ENCODE measurements at places on chromosomes 2 and 18.

GRCh38 chr2:66525606-66526005, 90.7 kb downstream of the MEIS1 start:
- no peak for DNase-seq

- DNase-seq, result no peak
Measured at GRCh38 chr18:48795696-48796095, 155.1 kb downstream of the SMAD7 start.

- DNase-seq, result no peak
Measured at GRCh38 chr18:63096327-63096874, 223.2 kb downstream of the BCL2 start.

DNA sequence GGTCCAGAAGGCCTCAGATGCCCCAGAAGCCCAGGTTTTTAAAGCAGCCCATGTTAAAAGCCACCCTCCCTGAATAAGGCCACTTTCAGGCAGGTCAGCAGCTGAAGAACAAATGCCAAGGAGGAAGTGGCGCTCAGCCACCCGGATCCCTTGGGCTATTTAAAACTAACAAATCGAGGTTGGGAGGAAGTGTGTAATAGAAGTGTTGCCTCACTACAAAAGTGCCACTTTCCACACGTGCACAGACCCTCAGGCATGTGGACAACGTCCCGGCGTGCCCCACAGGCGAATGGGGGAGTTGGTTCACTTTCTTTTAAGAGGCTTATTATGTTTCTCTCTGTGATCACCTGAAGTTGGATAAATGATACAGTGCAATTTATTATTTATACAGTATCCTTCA, 173.8 kb upstream of the SALL3 start:
- DNase-seq, result no peak

DNA sequence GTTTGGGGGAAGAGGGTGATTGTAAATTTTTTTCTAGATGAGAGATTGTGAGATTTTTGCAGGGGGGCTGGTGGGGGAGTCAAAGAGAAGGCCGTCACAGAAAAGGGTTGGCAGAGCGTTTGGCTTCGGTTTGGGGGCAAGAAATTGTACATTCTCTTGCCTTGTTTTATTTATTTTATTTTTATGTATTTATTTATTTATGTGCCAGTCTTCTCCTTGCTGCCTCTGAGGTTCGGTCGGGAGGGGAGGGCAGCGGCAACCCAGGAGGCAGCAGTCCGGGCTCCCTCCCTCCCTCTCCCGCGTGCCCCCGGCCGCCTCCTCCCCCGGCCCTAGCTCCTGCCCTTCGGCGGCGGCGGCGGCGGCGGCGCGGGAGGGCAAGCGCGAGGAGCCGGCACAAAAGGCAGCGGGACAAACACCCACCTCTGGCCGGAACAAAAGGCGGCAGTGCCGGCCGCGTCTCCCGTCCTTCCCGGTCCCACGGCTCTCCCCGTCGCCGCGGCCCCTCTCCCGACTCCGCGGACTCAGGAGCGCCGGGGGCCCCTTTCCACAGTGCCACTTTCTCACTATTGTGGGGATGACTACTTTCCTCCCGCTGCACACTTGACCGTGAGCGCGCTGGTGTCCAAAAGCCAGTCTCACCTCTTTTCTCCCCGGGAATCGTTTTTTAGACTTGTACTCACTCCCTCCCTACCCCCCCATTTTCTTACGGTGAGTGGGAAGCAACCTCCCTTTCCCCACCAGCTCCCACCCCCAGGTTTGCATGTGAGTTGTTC, 1.2 kb downstream of the BCL11A start:
- no peak for DNase-seq

GRCh38 chr18:11943551-11943950, 35.4 kb upstream of the MPPE1 start:
- no peak for DNase-seq

- DNase-seq, result no peak
Measured at GRCh38 chr2:166357068-166357949, 18.4 kb downstream of the SCN9A start.

DNA sequence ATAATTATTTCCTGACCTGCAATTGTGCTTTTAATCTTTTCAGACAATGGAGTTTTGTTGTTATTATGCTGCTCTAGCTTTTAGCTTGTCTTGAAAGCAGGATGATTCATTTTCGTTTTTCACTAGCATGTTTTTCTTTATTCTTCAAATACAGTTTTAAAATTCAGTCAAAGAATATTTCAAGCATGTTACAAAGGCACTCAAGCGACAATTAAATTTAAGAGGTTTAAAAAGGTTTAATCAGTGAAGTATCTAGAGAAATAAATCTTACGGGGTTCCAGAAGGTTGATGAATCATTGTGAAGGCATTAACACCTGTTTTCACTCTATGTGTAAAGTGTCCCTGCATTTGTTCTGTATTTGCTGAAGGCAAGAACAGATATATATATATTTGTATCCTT, 390.7 kb upstream of the TMEFF2 start:
- DNase-seq, result no peak

DNA sequence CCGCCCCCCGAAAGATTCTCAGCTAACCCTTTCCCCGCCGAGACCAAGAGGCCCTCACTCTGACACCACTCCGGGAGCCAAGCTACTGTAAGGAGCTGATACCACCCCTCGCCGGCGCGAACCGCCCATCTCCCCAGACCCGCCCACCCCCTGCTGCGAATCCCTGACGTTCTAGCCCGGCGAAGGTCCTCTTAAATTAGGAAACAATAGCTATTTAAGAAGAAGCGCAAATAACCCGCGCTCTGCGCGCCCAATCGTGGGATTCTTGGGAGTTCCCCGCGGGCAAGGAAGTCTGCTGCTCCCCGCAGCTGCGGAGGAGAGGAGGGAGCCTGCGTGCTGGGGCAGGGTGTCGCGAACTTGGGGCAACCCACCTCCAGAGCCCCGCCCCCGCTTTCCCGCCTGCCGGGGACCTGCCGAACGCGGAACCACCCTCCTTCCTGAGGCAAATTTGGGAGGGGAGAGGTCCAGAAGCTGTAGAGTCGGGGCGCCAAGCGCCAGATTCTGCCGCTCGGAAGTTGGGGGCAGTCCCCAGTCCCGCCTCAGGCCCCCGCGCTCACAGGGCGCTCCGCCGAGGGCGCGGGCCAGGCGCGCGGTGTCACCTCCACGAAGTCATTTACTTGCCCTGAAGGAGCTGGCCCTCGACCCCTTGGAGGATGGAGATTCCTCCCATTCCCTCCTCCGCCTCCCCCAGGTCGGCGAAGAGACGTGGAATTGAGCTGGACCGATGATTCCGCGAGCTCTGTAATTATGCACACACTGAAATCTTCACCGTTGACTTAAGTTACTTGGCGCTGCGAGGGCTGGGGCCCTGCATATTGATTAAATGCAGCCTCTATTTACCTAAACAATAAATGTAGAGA, 8.4 kb upstream of the SP9 start:
- DNase-seq, result no peak

- no peak for DNase-seq
Measured at GRCh38 chr18:25433590-25433989, 81.6 kb upstream of the ZNF521 start.

- DNase-seq, result no peak
Measured at GRCh38 chr18:7523772-7524171, 43.3 kb upstream of the PTPRM start.

DNA sequence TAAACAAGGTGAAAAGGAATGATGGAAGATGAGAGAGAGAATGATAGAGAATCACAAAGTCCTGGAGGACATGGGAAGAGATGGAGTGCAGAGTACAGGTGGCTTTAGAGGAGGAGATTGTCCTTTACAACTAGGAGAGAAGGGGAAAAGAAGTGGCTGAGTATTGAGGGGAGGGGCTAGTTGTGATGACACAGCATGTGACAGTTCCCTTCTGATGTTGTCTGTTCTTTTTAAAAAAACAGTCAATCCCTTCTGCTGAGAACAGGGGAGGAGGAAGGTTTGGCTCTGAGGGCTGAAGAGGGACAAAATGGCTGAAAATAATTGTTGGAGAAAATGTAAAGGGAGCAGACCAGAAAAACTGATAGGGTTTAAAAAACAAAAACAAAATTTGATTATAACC, 44.0 kb downstream of the STEAP3 start:
- DNase-seq, result no peak

GRCh38 chr18:49273241-49273880, 187.1 kb downstream of the DYM start:
- DNase-seq, result no peak

GRCh38 chr2:48228345-48228684, 301.6 kb upstream of the STON1 start:
- DNase-seq, result no peak

DNA sequence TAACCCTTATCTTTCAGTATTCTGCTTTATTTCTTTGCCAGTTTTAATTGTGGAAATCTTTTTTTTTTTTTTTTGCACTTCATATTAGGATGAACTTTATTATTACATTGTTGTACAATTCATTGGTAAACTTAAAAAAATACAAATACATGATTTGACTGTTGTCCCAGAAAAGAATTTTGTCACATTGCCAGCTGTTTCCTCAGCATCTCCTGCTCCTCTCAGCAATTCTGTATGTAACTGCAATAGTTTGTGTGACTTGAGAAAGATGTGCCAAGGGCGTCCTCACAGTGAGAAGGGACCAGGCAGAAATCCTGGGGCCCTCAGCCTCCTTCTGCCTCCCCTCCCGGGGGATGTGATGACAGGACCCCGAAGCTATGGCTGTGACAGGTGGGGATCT, 254.4 kb downstream of the NBAS start:
- DNase-seq, result no peak

GRCh38 chr2:11343368-11343649, 1.1 kb downstream of the ROCK2 start:
- no peak for DNase-seq
